Stimulated activated CD4-positive, alpha-beta T cell treated with anti-CD3 and anti-CD28 coated beads, Interleukin-1b, Interleukin-23, amount 100 ng/mL, for 1 hour (primary cell): ENCODE measurements at places on chromosomes 1 and 21.

- DNase-seq: no peak
Measured at GRCh38 chr1:55720261-55720660, 505.1 kb upstream of the USP24 start.

DNA sequence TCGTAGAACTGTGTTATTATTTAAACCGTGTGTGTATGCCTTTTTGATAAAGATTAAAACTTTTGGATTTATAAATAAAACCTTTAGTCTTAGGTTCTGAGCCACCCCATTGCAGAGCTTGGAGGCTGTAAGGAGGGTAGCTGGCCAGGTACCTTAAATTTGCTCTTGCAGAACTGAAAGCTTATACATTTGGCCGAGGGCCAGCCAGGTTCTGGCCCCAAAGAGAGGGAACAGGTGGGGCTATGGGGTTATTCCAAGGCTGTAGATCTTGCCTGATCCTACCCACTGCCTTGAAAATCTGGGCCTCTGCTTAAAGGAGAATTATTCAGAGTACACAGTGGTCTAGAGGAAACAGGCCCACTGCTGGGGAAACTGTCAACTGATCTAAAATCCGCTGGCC, 59.6 kb downstream of the CAMK2N1 start:
- DNase-seq: no peak

- no peak for DNase-seq
Measured at GRCh38 chr1:243474136-243474881, 218.5 kb downstream of the SDCCAG8 start.

GRCh38 chr21:21109736-21110135, 111.5 kb downstream of the NCAM2 start:
- no peak for DNase-seq

- no peak for DNase-seq
Measured at GRCh38 chr21:35257413-35257812, 208.3 kb upstream of the RUNX1 start.

GRCh38 chr1:200919386-200919785, 24.7 kb downstream of the INAVA start:
- no peak for DNase-seq

DNA sequence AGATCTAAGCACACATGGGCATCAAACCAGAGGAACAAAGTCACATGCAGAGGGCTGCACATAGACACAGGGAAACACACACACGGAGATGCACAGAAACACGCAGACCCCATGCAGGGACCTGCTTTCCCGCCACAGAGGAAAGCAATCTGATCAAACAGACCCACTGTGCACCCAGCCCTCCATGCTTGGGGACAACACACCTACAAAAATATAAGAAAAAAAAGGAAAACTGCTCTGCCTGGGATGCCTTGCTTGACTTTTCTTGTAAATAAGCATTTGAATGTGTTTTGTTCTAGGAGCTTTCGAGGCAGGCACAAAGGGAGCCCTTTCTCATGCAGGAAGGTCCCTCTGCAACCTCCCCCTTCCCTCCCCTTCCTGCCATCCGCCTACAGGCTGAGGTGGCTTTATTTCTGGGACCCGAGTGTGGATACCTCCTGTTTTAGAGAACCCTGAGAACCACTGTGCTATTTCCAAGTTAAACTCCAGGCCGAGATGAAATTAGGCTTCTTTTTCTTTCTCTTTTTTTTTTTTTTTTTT, 3.5 kb upstream of the ICMT start:
- DNase-seq: no peak

DNA sequence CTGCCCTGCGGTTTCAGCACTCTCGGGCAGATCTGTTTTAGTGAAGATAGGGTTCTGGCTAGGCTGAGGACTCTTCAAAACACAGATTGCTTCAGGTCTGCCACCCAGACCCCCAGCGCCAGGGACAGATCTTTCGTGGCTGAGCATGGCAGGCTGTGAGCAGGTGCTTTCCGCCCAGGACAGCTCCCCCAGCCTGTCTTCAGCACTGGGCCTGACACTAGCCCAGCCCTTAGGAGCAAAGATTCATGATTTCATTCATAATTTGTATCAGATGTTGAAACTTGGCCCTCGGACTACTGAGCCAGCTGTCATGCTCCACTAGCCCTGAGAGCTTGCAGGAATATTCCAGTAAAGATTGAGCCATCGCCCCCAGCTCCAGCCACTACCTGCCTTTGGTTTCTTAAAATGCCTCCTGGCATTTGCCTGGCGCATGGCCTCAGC, 5.9 kb downstream of the ADPRS start:
- no peak for DNase-seq

- no peak for DNase-seq
Measured at GRCh38 chr1:38152351-38153065, 105.9 kb upstream of the POU3F1 start.

- no peak for DNase-seq
Measured at GRCh38 chr1:207084232-207084631, 4.4 kb upstream of the C4BPB start.

DNA sequence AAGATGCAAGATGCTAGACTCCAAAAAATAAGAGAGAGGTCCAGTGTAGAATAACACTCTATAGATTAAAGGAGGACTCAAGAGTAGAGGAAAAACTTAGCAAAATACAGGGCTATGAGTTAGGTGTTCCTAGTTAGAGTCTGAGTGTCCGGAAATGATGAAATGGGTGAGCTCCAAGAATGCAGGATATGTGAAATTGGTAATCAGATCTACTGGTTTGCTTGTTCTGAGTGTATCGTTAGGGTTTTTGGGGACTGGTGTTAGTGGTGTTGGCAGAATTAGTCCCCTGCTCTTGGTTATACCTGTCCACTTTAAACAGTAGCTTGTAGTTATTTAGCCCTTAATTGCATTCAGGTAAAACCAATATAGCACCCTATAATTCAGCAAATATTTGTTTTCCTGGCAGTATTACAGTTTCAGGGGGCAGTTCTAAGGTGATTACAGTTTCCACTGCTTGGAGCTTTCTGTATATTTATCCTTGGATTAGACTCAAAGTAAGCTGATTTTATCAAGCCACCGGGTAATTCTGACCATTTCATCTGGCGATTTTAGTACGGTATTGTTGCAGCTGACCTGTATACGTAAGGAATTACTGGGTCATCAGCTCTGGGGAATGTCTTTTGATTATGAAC, 332.7 kb downstream of the CHRM3 start:
- DNase-seq: no peak

- DNase-seq: no peak
Measured at GRCh38 chr1:241560146-241560848, 28.1 kb downstream of the KMO start.

- no peak for DNase-seq
Measured at GRCh38 chr1:24193046-24193445, 6.0 kb upstream of the IFNLR1 start.

GRCh38 chr1:74356493-74356892, 121.3 kb downstream of the TNNI3K start:
- DNase-seq: no peak

DNA sequence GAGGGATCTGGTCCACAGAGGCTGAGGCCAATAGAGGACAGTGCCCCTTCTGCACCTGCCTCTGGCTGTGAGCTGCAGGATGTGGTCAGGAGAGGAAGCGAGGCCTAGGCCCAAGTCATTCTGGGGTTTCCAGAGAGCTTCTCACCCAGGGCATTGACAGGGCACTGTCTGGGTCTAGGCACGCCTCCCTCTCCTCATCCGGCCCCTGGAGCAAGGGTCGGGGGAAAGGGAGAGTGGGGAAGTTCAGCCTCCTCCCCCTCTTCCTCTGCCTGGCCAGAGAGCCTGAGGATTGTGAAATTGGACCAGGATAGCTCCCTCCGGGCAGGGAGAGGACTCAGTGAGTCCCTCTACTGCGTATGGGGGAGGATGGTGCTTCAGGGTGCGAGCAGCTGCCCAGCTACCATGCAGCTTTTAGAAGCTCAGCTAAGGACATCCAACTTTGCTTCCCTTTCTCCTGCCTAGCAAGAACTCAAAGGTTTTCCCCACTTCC, 6.3 kb upstream of the INAVA start:
- DNase-seq: no peak

- DNase-seq: no peak
Measured at GRCh38 chr1:242623119-242623518, 98.6 kb upstream of the PLD5 start.

DNA sequence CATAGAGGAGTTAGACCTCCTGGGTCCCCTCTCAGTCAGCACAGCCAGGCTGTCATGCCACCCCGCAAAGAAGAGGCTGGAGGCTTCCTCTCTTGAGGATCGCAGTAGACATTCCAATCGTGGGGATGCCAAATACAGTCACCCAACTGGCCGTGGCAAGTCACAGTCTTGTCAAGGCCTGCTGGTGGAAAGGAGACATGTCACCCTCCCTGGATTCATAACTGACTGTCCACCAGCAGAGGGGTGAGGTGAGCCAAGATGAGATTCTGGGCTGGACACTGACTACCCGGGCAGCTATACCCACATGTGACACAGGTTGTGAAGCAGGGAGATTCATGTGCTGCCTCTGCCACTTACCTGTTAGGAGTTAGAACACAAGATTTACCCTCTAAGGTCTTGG, 123.5 kb upstream of the NGF start:
- DNase-seq: no peak

DNA sequence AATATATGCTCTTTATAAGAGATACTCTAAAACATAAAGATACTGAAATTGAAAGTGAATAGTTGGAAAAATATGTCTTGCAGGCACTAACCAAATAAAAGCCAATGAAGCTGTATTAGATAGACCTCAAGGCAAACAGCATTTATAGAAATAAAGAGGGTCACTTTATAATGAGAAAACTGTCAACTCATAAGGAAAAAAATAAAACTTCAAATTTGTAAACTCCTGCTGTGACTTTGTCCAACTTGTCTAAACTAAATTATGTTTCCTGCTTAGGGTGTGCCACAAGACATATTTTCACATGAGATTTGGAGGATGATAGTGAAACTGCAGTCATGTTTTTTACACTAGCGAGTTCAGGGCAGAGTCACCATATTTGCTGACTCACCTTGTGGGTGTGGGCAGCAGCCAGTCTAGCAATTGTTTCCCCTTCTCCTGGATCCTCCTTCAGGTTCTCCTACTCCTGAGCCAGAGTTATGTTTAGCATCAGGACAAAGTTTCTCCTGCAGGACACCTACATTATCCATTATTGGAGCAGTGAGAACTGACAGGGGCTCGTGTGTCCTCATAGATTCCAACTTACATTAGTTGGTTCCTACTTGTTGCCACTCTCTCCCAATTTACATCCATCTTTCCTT, 43.8 kb downstream of the CD53 start:
- DNase-seq: no peak

- no peak for DNase-seq
Measured at GRCh38 chr1:50393522-50394120, 29.6 kb downstream of the DMRTA2 start.

DNA sequence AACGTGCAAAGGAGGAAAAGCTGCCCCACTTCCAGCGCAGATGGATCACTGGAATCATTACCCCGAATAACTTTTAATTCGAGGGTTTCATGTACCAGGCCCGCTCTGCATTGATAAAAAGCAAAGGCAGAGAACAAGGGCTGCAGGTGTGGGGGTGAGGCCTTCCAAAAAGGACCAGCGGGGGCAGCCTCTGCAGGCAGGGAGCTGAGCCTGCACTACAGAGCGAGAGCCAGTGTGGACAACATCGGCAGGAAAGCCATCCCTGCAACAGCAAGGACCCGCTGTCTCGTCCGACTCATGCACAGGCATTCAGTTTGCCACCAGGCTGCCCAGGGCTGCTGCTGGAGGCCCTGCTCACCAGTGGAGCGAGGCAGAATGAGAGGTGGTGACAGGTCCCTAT, 27.1 kb upstream of the AJAP1 start:
- no peak for DNase-seq

- DNase-seq: no peak
Measured at GRCh38 chr21:16072737-16073136, 343.0 kb downstream of the USP25 start.

DNA sequence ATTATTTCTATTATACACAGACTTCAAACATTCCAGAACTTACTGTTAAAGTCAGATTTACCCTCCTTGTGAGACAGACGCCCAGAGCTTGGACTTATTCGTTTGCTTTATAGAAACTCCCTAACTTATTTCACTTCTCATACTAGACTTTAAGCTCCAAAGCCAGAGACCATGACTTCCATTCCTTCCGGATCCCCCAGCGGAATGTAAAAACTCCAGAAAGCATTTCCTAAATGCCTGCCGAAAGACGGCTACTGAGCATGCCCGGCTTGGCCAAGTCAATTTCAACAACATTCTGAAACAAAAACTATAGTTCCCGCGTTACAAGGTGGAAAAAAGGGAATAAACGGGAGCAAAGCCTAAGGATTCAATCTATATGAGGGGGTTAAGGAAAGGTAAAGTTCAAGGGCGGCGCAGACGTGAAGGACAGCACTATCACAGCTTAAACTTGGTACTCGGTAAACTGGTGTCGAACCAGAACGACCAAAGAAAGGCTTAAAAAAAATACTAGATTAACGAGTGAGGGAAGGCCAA, 1.1 kb downstream of the USP48 start:
- DNase-seq: no peak

DNA sequence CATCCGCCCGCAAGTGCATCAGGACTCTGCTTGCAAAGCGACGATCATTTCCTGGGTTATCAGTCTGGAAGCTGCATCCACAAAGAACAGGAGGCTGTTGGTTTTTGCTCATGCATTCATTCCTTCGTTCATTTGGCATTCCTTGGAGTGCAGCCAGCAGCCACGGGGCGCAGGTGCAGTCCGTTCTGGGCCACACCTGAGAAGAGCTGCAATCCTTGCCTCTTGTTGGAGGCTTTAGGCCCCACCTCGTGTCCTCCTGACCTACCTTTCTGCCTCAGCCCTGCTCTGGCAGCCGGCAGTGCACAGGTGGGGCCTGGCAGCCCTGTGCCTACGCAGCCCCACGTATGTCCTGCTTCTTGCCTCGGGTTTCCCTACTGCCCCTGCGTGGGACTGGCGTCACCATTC, 19.6 kb upstream of the C2CD2 start:
- no peak for DNase-seq

GRCh38 chr1:193432979-193433587, 246.7 kb upstream of the B3GALT2 start:
- no peak for DNase-seq

- no peak for DNase-seq
Measured at GRCh38 chr1:168135921-168136708, 615 bp downstream of the GPR161 start.

GRCh38 chr1:59814180-59814900, 409 bp upstream of the HOOK1 start:
- DNase-seq: peak; percentile 64

DNA sequence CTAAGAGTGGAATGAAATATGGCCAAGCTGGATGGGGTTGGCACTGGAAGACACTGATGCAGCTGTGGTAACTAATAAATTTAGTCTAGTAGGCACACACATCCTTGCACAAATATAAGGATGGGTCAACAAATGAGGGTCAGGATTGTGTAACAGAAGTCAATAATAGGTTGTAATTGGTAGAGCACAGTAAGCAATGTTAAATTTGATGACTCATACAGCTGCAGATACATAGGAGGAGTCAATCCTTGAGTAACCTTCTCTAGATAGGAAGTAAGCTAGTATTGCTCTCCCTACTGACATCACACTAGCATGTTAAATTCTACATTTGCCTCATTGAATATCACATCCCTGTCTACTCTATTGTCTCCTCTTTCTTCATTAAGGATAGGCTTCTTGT, 332.1 kb downstream of the PTPRC start:
- DNase-seq: no peak
